ENCODE measurements at places on chromosomes 16 and 17.

- DNase-seq, result no peak
Measured at GRCh38 chr17:248337-249235, 67.1 kb upstream of the DOC2B start.

GRCh38 chr17:16909472-16910246 lies 62.3 kb downstream of the TNFRSF13B start:
- DNase-seq, result no peak

GRCh38 chr17:74113326-74113725 lies 90.2 kb upstream of the RPL38 start:
- DNase-seq, result no peak

- no peak for DNase-seq
Measured at GRCh38 chr17:31562376-31562840, 170.9 kb downstream of the RAB11FIP4 start.

GRCh38 chr17:1438593-1439083 lies 17.4 kb downstream of the CRK start:
- no peak for DNase-seq
